ENCODE measurements at places on chromosomes 16 and 17.

GRCh38 chr16:78284326-78284725, 184.9 kb downstream of the WWOX start:
- no peak for DNase-seq

GRCh38 chr16:87635541-87636049, 33.3 kb downstream of the JPH3 start:
- peak; percentile 25 for DNase-seq

- DNase-seq, result no peak
These were observed 24.8 kb downstream of the TRPV3 start for GRCh38 chr17:3532859-3533142.

- no peak for DNase-seq
These were observed 1622.3 kb downstream of the CDH8 start for GRCh38 chr16:60413969-60414368.

DNA sequence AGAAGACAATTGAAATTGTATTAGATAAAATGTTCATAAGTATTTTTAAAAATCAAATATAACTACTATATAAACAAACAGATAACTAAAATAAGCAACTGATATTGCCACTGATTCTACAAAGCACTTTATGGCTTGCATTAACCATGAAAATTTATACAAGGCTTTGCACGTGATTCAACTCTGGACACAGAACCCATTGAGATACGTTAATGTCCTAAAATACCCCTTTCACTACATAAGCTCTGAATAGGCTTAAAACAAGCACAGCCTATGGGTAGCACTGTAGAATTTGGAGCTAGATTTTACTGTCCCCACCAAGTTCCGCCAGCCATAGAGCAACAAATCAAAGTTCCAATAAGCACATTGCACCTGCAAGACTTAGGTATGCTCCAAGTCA, 4.5 kb downstream of the ZNF652 start:
- no peak for DNase-seq

DNA sequence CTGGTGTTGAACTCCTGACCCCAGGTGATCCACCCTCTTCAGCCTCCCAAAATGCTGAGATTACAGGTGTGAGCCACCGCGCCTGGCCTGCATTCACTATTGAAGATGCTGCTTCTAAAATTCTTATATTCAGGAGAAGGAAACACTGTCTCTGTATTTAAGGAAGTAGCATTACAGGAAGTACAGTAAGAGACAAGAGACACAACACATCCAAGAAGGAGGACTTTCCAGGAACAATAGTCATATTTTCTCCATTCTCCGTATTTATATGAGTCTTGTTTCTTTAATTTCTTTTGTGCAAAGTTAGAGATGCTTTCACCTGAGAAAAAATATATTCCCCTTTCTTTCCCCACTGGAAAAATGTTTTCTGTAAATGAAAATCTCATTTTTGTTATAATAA, 18.3 kb upstream of the ABCA3 start:
- DNase-seq, result no peak

GRCh38 chr16:28001184-28001583, 62.3 kb downstream of the GSG1L start:
- DNase-seq, result no peak

DNA sequence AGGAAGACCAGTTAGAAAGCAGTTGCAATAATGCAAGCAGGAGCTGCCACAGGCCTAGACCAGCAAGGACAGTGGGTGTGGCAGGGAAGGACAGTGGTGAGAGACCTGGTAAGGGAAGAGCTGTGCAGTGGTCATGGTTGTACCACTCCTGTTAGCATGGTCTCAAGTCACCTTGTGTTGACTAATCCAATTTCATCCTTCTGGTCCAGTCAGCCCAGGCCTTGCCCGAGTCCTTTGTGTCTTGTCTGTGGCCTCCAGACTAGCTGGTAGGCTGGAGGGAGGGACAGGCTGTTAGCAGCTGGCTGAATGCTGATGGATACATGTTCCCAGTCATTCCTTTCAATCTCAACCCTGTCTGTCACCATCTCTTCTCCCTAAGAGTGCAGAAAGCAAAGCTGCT, 54.1 kb upstream of the BRD7 start:
- DNase-seq, result no peak

GRCh38 chr17:63542218-63542545, 8.1 kb upstream of the DCAF7 start:
- no peak for DNase-seq

DNA sequence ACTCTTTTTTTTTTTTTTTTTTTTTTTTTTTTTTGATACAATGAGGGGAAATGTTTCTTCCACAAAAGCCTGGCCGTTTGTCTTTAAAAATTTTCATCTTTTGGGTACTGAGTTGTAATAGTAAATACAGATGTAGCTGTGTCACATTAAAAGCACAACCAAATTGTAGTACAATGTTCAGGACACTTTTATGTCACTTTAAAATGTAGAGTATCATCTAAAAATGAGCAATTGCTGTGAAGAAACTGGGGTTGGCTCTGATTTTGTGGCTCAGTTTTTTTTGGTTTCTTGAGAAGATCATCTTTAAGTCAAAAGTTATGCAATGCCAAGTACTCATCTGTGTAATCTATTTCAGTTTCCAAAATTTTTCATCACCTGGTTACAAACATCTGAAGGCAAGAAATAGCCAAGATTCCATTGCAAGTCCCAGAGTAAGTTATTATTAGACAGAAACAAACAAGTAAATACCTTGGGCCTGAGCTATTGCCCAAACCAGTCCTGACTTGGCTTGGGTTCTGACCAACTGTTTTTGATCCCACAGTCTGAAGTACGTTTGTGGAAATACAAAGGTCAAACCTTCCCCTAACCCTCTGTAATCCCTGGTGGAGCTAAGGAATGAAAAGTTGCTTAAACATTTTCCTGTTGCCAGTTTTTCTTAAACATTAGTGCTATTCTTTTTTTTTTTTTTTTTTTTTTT, 717.2 kb downstream of the WWOX start:
- no peak for DNase-seq

DNA sequence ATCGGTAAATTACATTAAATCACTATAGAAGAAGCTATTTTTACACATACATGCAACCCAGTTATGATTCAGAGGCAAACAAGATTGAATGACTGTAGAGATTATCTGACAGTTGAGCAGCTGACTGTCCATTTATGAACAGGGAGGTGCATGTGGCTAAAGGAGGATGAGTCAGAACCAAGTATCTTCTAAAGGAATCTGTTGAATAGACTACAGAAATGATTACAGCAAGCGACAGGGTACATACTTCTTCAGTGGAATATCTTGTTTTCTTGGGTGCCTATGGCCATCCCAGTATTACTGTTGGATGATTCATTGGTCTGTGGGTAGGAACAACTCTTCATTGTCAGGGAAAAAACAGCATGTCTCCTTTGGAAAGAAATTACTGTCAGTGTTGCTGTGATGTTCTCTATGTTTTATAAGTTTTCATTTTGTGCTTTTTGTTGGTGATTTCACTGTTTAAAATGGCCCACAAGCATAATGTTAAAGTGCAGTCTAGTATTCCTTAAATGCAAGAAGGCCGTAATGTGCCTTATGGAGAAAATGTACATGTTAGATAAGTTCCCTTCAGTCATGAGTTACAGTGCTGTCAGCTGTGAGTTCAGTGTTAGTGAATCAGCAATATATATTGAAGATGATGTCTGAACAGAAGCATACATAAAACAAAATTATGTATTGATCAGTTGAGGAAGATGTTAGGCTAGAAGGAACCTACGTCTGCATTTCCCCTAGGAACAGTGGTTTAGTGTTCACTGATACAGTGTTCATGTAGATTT, 27.0 kb downstream of the CBFB start:
- DNase-seq, result no peak

DNA sequence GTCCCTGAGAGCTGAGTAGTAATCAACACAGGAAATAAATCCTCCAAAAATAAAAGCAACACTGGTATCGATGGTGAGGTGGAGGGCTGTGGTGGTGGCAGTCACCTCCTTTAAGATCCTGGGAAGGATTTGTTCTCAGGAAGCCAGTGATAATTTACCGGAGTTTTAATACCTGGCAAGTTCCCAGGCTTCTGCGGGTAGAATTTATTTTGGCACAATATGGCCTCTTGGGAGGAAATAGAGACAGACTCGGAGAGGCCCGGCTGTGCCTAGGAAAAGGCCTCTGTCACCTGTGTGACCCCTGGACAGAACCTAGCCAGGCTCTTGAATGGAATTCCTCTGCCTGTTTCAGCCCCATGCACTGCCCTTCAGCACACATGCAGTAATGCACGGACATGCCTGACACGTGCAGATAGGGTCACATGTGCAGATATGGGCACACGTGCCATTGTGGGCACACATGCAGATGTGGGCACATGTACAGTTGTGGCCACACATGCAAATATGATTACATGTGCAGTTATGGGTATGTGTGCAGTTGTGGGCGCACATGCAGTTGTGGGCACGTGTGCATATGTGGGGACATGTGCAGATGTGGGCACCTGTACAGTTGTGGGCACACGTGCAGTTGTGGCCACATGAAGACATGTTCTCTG, 33.5 kb downstream of the MGAT5B start:
- DNase-seq, result no peak

DNA sequence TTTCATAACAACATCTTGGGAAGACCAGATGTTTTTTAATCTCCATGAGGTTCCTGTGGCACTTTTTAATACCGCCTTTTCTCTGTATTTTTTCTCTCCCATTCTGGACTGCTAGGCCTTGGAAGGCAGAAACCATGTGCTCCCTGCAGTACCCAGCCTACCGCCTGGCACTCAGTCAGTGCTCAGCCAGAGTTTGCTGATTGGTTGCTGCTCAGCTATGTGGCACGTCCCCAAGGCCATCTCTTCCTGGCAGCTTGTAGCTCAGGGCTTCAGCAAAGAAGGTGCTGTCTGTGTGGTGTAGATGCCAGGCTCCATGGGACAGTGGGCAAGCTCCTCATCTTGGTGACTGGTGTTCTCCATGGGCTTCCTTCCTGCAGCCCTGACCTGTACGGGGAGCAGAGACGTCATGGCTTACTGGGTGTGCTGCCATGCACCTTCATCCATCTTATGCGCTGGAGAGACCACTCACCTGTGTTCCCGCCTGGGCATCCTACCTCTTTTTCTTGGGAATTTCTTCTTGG, 86.7 kb downstream of the CLEC16A start:
- DNase-seq, result no peak

DNA sequence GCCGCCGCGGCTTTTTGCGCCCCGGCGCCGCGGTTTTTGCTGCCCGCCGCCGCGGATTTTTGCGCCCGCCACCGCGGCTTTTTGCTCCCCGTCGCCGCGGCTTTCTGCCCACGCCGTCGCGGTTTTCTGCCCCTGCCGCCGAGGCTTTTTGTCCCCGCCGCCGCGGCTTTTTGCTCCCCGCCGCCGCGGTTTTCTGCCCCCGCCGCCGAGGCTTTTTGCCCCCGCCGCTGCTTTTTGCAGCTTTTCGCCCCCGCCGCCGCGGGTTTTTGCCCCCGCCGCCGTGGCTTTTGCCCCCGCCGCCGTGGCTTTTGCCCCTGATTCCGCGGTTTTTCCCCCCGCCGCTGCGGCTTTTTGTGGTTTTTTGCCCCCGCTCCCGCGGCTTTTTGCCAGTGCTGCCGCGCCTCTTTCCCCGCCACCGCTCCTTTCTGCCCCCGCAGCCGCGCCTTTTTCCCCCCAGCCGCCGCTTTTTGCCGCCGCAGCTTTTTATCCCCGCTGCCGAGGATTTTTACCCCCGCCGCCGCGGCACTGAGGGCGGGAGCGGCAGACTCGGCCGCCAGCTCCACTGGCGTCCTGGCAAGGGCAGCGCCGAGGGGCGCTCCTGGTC, 518.6 kb upstream of the WSB1 start:
- no peak for DNase-seq

DNA sequence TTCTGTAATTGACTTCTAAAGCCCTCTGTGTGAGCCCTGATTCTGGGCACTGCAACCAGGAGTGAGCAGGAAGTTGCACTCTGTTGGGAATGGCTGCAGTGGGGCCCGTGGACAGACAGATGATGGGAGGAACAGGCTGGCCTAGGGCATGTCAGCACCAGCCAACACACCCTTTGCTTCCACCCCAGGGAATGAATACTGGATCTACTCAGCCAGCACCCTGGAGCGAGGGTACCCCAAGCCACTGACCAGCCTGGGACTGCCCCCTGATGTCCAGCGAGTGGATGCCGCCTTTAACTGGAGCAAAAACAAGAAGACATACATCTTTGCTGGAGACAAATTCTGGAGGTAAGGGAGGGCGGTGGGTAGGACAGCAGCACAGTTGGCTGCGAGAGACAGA, 10.8 kb upstream of the LPCAT2 start:
- no peak for DNase-seq

DNA sequence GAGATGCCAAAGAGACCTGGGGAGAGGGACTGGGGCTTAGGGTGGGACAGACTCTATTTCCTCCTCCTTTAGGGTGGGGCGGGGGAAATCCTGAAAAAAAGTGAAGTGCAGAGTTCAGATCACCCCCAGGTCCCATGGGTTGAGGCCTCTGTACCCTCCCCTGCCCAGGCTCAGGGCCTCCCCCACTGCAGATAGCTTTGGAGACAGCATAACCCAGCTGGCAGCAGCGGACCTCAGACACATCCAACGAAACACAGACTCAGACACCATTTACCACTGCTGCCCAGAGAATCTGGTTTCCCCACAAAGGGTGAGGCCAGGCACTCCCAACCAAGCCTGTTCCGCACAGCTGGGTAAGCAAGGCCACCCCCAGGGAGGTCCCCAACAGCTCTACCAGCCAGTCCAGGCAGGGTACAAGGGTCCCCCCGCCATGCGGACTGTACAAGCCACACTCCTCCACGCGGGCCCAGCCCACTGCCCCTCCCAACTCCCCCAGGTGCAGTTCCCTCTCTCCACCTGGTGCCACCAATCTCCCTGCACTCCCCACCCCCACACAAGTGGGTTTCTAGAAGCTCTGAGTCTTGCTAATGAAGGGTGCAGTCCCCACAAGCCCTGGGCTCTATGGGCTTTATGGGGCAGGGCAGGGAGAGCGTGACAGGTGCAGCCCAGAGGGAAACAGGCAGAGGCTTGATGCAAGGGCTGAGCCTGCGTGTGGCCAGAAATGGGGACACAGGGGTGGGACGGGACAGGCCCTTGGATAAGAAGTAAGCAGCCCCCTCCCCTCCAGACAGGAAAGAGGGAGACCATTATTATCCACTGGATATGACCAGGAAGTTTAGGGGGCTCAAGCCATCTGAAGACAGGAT, 8.9 kb downstream of the RHBDF2 start:
- DNase-seq, result no peak

- DNase-seq, result no peak
These were observed 20.0 kb downstream of the ADAMTS18 start for GRCh38 chr16:77414752-77415231.
